ENCODE measurements at places on chromosomes 13 and 19. TPM values are rescaled to one million over a fixed set of nuclear protein-coding genes. Genes with fewer than 3 reads are reported as not detected.

DNA sequence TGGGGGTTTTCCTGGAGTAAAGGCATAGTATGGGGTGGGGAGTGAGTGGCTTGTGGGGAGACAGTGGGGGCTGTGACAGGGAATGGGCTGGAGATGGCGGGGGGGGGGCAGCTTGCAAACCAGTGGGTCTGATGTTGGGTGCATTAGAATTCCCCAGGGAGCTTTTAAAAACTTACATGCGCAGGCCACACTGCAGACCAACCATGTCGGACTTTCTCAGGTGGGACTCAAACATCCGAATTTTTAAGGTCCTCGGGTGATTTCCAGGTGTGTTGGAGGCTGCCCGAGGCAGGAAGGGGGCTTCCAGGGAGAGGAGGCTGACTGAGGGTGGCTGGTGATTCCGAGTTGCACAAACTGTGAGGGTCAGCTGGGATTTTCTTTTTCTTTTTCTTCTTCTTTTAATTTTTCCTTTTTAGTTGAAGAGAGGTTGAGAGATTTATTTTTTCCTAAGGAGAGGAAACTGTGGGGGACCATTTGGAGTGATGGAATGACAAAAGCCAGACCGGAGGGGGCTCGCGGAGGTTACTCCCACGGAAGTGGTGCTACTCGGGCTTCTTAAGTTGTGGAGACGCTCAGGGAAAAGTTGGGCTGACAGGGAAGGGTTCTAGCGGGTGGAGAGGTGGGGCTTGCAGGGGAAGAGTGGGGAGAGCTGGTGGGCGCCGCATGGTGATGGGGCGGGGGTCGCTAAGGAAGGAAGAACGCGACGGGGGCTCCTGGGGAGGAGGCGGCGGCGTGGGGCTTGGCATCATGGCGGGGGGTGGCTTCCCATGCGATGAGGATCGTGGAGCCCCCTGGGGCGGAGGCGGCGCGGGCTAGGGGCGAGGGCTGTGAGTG lies 997 bp upstream of the CACNG8 start:
- no peak for DNase-seq

DNA sequence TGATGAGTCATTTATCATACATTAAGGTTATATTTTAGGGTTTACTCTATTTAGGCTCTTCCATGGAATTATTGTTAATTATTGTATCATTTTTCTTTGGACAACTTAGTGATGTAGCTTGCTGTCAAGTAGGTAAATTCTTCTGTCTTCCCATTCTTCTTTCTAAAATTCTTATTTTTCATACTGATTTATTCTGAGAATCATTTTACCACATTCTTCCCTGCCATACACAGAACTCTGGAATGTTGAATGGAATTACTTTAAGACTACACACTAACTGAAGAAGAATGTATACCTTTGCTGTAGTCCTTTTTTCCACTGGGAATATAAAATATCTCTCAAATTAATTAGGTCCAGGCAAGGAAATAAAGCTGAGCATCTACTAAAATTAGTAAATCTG lies 24.5 kb upstream of the SLC7A1 start:
- no peak for DNase-seq

- DNase-seq, result no peak
Observed at GRCh38 chr13:51435002-51435578, 17.7 kb downstream of the INTS6 start.

DNA sequence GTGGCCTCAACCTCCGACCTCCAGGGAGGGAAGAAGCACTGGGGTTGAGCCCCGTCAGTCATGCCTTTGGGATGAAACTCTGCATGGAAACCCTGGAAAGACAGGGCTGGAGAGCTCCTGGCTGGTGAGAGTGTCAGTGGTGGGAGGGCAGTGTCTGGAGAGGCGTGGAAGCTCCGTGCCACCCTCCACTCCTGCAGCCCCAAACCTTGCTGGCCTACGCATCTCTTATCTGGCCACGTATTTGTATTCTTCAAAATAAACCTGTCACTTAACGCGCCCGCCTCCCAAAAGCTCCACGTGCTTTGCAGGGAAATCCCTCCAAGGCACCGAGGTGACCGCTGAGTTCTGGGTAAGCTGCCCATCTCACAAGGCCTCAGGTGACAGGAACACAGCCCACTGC lies 84.3 kb downstream of the TEX29 start:
- DNase-seq, result no peak

DNA sequence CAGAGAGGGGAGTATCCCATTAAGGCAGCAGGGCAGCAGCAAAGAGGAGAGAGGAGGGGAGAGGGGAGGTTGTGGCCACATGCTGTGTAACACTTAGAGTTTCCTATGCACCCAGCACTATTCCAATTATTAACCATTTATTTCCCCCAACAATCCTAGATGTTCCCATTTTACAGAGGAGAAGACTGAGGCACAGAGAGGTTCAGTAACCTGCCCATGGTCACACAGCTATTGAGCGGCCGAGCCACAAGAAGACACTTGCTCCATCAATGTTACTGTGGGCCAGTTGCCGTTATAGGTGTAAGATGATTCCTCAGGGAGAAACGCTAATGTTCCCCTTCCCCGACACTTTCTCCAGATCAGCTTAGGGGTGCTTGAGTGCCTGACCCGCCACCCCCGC lies 69.2 kb downstream of the INSR start:
- no peak for DNase-seq

DNA sequence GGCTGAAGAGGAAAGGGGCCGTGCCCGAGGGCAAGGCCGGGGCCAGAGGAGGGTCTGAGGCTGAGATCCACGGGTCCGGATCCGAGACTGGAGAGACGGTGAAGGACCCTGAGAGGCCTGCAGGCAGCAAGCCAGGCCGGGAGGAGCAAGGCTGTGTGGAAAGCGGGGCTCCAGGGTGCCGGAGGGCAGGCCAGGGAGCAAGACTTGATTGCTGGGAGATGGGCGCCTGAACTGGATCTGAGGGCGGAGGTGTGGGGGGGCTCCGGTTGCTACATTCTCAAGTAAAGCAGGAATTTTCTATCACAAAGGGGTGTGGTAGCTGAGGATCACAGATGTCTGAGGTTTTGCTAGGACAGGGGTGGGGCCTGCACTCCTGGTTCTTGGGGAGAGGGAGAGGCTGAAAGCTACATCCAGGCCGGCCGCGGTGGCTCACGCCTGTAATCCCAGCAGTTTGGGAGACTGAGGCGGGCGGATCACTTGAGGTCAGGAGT lies 3.8 kb downstream of the MAMSTR start:
- DNase-seq, result no peak

The ZNF541 gene
- not detected for total RNA-seq
